ENCODE measurements at places on chromosomes 13 and 19.

DNA sequence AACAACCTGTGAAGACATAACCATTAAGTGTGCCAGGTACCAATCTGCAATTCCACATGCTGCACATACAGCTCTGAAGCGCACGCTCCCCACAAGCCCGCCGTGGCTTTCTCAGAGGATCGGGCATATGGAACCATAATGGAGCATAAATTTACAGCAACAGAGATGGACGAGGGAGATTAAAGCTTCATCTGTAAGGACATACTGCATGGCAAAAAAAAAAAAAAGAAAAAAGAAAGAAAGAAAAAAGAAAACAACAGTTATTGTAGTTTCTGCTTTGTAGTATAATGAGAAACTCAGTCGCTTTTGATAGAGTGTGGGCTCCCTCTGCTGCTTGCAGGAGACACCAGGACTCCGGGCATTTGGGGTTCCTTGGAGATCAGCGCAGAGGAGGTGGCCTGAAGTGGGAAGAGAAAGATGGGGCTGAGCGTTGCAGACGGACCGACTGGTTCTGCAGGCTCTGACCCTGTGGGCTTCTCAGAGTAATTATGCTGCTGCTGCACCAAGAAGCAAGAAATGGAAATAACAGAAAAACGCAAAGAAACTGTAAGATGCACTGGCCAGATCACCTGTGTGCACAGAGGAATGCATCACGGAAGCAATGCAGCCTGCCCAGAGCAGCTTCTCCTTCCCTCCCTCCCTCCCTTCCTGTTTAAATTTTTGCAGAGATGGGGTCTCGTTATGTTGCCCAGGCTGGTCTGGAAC lies 10.8 kb upstream of the PDCD5 start:
- DNase-seq: peak; percentile 40

DNA sequence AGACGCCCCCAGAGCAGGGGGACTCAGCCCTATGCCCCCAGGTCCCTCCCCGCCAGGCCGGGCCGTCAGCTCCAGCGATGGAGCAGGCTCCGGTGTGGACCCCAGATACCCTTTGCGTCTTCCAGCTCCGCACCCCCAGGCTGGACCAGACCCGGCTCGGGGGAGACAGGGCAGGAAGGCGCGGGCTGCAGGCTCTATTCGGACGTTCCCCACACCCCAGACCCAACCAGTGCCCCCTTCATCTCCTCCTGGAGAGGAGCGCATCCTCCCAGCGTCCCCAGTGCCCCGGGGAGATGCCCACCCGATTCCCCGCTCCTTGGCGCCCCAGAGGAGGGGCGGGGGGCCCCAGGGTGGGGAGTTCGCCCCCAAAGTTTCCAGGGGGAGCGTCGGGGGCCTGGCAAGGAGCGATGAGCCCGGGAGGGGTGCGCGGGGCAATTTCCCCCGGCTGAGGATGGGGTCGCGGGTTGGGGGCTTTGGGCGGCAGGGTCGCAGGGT lies 389 bp downstream of the LINGO3 start:
- DNase-seq: no peak

DNA sequence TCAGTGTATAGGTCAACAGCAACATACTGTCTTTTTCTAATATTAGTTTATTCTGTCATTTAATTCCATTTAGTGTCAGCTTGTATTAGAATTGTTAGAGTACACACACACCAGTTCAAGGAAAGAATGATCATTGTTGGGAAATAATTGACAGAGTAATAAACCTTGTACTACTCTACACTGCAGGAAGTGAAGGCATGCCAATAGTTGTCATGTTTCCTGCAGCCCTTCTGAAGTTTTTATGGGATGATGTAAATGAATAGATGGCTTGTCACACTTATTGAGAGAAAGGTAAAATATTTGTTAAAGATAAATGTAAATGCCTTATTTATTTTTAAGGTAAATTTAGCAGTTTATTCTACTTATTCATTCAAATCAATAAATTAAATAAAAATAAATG lies 306.9 kb upstream of the KLHL1 start:
- peak; percentile 2 for DNase-seq

GRCh38 chr19:15471639-15472101 lies 7.3 kb upstream of the RASAL3 start:
- DNase-seq: no peak

DNA sequence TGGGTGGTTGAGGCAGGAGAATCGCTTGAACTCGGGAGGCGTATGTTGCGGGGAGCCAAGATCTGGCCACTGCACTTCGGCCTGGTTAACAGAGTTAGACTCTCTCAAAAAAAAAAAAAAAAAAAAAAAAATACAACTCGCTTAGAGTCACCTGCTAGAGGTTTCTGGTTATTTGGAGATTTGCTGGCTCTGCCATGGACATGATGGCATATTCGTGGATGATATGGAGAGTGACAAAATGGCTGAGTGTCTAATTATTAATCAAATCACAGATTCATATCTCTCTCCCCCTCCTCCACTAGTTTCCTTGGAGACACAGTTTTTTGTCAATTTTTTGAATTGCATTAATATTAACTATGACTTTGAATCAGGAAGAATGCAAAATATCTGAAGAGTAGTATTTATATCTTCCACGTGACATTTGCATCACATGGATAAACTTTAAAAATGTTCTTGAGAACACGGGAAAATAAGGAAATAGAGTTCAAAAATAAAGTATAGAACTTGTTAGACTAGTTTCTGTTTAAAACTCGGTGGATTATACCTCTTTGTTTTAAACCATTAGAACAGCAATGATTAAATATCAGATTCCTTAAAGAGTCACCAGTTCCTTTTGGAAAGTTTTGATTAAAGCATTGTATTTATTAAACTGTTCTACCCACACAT lies 47.8 kb downstream of the KLF5 start:
- DNase-seq: no peak

- no peak for DNase-seq
Observed at GRCh38 chr13:81872581-81872980, 1531.7 kb upstream of the SPRY2 start.

DNA sequence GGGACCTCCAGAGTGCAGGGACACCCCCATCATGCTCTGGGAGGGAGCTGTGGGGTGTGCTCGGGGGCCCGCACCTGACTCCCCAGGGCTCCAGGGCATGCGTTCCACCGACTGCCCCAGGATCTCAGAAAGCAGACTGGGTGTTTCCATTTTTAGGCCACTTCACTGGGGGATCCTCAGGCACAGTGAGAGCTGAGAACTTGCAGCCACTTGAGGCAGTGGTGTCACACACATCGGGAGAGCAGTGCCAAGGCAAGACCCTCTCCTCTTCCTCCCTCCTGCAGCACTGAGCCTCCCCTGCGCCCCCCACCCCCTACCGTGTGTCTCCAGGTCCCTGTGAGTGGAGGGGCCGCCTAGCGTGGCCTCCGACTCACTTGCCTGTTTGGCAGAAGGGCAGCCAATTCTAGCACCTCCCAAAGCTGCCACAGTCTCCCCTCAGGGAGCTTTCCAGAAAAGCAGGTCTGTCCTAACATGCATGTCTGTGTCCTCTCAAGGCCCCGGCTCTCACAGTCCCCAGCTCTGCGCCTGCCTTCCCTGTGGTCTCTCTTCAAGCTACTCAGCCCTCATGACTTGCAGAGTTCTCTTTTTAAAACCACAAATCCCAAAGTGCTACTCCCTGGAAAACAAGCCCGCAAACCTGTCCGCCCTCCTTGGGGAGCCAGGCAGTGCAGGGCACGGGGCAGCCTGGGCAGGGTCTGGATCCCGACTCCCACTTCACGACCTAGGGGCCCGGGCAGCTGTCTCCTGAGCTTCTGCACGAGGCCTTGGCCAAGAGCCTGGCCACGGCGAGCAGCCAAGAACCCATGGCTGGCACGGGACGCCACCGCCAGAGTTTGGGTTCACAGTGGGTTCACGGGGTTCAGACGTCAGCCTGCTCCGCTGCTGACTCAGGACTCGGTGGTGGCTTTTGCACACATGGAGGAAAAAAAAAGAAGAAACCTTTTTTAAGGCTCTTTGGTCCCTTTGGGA lies 94.1 kb downstream of the STK24 start:
- no peak for DNase-seq

- no peak for DNase-seq
Observed at GRCh38 chr19:30106417-30107095, 164.5 kb downstream of the URI1 start.

DNA sequence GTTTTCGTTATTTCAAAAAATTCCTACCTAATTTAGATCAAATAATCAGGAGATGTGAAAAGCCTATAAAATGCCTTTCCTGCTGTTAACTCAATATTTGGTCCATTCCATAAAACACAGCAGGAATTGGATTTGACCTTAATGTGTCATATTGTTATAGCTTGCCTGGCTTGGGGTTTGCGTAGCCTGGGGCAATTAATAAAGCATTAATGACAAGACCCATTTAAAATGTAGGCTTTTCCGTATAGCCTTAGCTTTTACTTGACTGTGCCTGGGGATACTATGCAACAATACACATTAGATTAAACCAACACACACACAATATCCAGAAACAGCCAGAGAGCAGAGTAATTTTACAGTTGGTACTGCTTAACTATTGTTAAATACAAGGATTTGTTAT lies 117.2 kb upstream of the MAB21L1 start:
- no peak for DNase-seq

DNA sequence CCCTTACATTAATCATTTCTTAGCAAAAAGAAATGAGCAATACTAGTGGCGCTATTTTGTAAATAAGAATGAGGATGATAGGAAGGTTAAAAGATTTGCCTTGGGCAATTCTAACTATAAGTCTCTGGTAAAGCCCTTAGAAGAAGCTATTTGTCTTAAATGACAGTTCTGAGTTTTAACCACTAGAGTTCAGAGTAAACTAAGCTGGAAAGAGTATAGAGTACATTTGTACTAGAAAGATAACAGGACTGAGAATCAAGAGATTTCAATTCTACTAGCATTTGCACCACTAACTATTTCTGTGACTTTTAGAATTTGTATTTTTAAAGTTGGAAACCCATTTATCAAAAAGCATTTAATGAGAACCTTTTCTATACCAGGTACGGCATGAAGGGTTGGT lies 750.3 kb downstream of the OLFM4 start:
- DNase-seq: no peak

- no peak for DNase-seq
Observed at GRCh38 chr19:2603334-2603733, 99.2 kb downstream of the GNG7 start.

GRCh38 chr19:58084596-58085347 lies 13.3 kb downstream of the ZSCAN18 start:
- no peak for DNase-seq

DNA sequence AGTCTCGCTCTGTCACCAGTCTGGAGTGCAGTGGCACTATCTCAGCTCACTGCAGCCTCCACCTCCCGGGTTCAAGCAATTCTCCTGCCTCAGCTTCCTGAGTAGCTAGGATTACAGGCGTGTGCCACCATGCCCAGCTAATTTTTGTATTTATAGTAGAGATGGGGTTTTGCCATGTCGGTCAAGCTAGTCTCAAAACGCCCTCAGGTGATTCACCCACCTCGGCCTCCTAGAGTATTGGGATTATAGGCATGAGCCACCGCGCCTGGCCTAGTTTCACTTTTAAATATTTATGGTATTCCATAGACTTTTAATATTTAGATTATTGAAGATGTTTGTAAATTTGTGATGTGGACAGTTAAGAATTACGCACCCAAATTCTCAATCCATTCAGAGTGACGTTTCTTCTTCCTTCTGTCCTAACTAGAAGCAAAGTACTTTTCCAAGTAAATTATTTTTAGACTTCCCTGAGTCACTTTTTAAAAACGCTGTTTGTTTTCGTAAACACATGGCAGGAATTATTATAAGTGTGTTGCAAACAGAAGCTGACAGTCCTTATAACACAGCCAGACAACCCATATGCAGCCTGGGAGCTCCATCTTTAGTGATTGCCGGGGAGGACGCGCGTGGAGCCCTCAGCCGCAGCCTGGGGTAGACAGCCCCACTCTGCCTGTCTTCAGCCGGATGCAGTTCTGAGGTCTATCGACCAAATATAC lies 131.7 kb downstream of the ATP11A start:
- DNase-seq: no peak

- DNase-seq: peak; percentile 76
Observed at GRCh38 chr13:19601749-19602725, 31.4 kb upstream of the MPHOSPH8 start.

- no peak for DNase-seq
Observed at GRCh38 chr19:17069193-17069592, 6.1 kb downstream of the HAUS8 start.

GRCh38 chr13:58461217-58461616 lies 829.7 kb downstream of the PCDH17 start:
- no peak for DNase-seq

- DNase-seq: no peak
Observed at GRCh38 chr13:45040622-45041021, 51.3 kb downstream of the GPALPP1 start.

GRCh38 chr13:108777421-108778420 lies 148.3 kb downstream of the MYO16 start:
- DNase-seq: no peak

- DNase-seq: no peak
Observed at GRCh38 chr13:39688278-39688677, 32.8 kb downstream of the COG6 start.

GRCh38 chr19:55683449-55684261 lies 8.6 kb downstream of the EPN1 start:
- DNase-seq: no peak

DNA sequence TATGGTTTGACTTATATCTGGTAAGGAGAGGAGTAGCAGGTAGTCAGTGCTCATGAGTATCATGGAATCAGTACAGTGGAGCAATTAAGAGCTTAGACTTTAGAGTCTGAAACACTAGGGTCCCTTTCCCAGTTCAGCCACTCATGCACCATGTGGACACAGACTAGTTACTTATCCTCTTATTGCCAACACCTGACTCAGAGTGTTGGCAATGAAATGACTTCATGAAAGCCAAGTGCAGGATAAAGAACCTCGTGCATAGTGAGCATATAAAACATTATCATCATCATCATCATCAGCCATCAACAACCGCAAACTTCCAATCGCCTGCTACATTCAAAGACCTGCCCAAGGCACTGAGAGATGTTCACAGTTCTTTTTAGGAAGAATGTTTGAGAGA lies 164.2 kb downstream of the FOXO1 start:
- no peak for DNase-seq

- no peak for DNase-seq
Observed at GRCh38 chr19:32573492-32573794, 7.5 kb upstream of the PDCD5 start.

DNA sequence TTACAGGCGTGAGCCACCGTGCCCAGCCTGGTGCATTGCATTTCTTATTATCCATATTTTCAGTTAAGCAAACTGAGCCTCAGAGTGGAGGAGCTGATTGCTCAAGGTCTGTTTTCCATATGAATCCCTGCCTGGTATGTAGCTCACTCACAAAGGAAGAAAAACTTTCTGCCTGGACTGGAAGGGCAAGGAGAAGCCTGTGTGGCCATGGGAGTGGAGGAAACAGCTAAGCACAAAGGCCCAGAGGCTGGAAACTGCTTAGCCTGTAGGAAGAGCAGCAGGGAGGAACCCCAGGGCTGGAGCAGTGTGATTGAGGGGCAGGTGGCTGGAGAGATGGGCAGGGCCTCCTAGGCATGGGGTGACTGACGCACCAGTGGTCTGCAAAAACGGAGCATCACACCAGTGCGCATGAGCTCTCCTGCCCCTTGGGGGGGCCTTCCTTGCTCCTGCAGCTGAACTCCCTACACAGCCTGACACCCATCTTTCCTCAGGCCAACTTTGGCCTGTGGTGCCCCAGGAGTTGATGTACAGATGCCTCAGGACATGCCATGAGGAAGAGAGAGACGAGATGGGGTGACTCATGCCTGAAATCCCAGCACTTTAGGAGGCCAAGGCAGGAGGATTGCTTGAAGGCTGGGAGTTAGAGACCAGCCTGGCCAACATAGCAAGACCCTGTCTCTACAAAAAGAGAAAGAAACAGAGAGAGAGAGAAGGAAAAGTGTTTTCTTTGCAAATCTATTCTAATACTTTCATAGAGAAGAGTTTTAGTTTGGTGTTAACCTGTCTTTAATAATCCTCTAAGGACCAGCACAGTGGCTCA lies 2.8 kb upstream of the HNRNPM start:
- DNase-seq: no peak
